ENCODE measurements at places on chromosomes 2 and 18.
A peak's percentile ranks its signal among the peaks of the same experiment; 100 is the strongest.

DNA sequence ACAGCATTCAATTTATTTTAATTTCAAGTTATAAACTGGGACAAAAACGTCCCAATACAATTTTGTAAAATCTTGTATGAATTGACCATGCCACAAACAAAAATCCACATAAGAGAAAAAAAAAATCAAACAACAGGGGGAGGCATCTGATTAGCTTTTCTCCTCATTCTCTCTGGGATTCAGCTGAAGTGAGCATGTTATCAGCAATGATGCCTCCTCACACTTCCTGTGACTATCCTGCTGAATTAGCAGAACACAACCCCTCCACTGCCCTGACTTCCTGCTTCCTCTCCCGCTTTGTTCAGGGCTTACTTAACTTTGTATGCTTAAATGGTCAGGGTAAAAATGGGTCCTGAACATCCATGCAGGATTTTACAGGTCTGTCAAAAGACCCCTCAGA is 132.2 kb upstream of the ITGB6 start:
- DNase-seq, result peak; percentile 53

GRCh38 chr2:160271171-160272086 is 71.4 kb upstream of the ITGB6 start:
- DNase-seq, result no peak

GRCh38 chr2:152823905-152824304 is 105.5 kb downstream of the ARL6IP6 start:
- no peak for DNase-seq

- peak; percentile 55 for DNase-seq
These were observed 542 bp upstream of the CNNM3 start for GRCh38 chr2:96815326-96816126.

DNA sequence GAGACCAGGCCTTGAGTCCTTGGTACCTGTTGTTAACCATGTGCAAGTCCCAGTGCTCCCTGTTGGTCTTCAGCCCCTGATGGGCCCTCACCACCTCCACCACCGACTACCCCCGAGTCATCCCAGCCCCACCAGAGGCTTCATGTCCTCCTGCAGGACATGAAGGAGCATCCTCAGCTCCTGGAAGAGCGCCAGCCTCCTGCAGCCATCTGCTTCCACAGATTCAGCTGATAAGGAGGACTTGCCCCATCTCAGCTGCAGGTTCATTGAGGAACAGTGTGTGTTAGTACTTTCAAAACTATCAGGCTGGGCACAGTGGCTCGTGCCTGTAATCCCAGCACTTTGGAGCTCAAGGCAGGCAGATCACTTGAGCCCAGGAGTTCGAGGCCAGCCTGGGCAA is 151.9 kb downstream of the ATP9B start:
- DNase-seq, result no peak

GRCh38 chr2:188963741-188964140 is 10.4 kb upstream of the COL3A1 start:
- no peak for DNase-seq

DNA sequence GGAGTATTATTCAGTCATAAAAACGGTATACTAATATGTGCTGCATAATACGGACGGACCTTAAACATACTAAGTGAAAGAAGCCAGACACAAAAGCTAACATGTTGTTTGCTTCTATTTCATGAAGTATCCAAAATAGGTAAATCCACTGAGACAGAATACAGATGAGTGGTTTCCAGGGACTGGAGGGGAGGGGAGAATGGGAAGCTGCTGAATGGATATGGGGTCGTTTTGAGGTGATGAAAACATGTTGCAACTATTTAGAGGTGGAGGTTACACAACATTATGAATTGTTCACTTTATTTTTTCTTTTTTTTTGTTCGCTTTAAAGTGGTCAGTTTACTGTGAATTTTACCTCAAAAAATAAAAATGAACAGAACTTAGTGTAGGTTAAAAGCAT is 52.9 kb downstream of the RAB10 start:
- no peak for DNase-seq

GRCh38 chr2:199734011-199734410 is 117.0 kb downstream of the FTCDNL1 start:
- DNase-seq, result no peak

GRCh38 chr2:229868794-229869193 is 53.0 kb downstream of the TRIP12 start:
- no peak for DNase-seq

GRCh38 chr2:56729212-56729611 is 545.4 kb downstream of the CCDC85A start:
- no peak for DNase-seq

DNA sequence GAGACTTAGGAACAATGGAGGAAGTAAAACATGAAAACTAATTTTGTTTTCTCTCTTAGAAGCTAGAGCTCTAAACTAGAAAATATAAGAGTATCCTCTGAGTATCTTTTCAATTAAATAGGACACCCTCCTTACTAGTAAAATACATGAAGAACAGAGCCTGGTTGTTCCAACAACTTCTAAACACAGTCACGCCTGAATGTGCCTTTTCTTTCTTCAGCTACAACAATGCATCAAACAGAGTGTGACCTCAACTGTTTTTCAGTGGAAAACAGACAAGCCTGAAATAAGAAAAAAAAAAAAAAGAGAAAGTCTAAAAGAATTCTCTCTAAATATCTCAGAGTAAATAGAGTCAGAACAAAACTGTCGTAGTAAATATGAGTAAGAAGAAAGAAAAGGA is 928.8 kb downstream of the CNTNAP5 start:
- no peak for DNase-seq

DNA sequence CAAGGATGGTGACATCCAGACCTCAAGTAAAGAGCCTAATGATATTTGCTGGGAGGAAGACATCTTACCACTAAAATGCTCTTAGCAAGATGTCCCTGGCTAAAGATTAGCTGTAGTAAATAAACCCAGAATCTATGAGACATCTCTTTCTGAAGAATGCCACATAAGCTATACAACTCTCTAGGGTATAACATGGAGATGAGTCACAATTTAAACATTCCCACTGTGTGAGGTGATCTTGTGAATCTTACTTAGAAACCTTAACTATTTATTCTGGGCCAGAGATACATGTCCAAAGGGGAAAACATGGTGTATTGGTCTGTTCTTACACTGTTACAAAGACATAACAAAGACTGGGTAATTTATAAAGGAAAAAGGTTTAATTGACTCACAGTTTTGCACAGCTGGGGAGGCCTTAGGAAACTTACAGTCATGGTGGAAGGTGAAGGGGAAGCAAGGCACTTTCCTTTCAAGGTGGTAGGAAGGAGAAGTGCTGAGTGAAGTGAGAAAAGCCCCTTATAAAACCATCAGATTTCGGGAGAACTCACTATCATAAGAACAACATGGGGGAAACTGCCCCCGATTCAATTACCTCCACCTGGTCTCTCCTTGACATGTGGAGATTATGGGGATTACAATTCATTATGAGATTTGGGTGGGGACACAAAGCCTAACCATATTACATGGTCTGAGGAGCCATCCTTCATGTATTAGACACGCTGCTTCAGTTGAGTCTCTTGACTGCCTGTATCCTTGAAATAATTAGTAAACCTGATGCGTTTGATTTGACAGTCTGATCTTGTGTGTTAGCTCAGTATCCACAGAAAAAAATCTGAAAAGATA is 17.1 kb downstream of the KRCC1 start:
- DNase-seq, result no peak

GRCh38 chr2:171267855-171268629 is 107.3 kb upstream of the TLK1 start:
- DNase-seq, result no peak

DNA sequence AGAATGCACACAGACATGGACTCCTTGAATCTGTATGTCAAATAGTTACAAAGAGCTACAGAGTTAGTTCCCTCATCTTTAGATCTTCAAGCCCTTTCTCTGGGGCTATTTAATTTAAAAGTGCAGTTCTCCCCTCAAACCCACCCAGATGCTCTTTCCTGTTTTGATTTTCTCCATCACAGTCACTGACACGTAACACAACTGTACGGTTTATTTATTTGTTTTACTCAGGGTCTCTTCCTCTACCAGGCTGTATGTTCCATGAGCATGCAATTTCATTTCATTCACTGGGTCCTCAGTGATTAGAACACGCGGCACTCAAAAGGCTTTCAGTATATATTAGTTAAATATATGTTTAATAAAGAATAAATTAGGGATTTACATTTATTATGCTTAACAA is 94.7 kb downstream of the DOCK10 start:
- no peak for DNase-seq

DNA sequence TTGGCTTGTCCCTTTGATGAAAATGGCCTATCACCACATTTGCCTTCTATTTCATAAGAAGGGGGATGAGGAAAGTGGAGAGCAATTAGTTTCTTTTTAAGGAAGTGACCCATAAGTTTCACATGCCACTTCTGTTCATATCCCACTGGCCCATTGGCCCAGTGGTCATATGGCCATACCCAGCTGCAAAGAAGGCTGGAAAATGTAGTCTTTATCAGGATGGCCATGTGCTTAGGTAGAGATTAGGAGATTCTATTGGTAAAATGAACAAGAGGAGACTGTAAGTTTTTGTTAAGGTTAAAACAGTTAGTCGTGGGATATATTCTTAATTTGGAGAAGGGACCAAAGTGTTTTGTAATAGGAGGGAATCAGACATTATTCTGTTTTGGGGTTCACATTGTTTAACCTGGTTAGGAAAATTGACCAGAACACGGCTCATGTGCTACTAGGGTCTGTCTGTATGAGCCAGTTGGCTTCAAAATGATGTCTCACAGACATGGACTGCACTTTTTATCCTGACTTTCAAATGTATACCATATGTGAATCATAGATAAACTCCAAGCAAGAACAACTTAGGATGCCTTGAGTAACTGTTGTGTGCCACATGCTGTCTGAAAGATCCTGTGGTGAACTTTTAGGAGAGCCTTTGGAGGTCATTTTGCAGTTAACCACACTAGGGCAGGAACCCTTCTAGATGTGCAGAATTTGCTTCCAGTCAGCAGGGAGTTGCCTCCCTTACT is 17.3 kb downstream of the PLCL1 start:
- no peak for DNase-seq

DNA sequence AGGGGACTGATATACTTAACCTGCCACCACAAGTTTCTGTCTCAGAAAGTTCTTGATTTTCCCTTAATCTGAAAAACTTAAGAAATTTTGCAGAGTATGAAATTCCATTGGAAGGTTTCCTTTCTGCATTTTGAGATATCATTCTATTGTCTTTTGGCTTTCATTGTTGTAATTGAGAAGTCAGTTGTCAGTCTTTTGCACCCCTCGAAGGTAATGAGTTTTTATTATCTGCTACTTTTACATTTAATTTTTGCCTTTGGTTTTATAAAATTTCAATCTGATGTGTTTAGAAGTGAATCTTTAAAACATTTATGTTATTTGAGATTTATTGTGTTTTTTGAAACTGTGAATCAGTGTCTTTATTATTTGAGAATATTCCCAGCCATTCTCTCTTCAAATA is 4.8 kb upstream of the IL36A start:
- no peak for DNase-seq

- no peak for DNase-seq
These were observed 125.3 kb downstream of the TWIST2 start for GRCh38 chr2:238973038-238973739.

- no peak for DNase-seq
These were observed 601.9 kb upstream of the REG3G start for GRCh38 chr2:78423631-78424030.

GRCh38 chr2:16257322-16258028 is 317.1 kb downstream of the MYCN start:
- DNase-seq, result no peak

DNA sequence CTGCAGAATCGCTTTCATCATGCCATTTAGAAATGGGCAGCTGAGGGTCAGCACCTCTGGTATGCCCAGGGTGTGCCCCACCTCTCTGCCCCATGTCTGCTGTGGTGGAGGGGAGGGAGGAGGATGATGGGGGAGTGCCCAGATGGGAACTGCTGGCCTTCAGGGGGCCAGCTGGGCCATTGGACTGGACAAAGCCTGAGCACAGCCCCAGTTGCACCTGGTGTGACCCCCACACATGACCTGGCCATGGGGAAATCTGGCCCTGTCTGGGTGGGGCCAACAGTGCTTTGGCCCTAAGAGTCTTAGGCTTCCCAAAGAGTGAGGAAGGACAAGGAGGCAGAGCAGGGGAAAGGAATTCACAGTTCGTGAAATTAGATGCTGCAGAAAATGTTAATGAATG is 44.1 kb downstream of the CTIF start:
- DNase-seq, result no peak

DNA sequence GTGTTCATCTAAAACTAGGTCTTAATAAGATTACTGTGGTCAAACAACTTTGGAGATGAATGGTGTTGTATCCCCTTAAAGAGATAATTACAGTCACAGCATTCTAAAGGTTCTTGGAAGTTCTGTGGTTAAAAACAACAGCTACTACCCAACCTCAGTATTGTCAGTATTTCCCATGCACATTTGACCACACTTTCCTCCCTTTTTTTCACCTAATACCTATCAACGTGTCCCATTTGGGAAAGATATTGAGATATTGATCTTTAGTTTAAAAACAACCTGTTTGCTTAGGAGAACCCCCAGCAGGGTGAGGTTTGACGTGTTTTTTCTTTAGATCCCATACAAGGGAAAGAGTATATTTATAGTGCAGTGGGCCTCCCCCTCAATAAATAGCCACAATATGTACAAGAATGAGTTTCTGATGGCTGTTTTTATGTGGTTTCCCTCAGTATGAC is 65.6 kb downstream of the WDR7 start:
- DNase-seq, result peak; percentile 24

DNA sequence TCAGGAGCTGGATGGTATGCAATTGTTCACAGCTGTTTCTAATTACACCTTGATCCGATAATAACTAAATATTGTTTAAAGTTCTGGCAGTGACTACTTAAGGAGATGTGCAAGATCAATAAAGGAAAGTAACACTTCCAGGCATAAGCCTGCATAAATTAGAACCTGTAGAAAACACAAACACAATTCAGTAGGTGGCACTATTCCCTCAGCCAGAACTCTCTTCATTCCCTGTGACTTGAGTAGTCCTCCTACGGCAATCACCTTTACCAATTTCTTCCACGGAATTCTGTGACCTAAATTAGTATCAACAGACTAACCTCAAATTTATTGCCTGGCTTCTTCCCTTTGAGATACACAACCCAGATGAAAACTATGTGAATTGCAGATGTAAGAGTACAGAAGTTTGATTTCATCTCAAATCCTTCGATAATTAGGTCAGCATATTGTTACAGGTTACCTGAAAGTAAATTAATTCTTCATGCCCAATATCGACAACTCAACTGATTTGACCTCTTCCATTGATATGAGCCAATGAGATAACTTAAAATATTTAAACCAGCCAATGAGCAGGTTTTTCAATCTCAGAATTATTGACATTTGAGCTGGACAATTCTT is 137.8 kb downstream of the PID1 start:
- DNase-seq, result no peak

DNA sequence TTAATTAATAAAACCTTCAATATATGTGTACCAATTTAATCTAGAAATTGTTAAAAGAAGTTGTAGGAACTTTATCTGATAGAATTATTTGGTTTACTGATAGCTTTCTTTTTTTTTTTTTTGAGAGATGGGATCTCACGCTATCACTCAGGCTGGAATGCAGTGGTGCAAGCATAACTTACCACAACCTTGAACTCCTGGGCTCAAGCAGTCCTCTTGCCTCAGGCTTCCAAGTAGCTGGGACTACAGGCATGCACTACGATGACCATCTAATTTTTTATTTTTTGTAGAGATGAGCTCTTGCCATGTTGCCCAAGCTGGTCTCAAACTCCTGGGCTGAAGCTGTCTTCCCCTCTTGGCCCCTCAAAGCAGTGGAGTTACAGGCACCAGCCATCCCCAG is 66.8 kb downstream of the CCDC138 start:
- DNase-seq, result no peak

Data from MM.1S (cell line).